ENCODE measurements at places on chromosomes 7 and 10.

DNA sequence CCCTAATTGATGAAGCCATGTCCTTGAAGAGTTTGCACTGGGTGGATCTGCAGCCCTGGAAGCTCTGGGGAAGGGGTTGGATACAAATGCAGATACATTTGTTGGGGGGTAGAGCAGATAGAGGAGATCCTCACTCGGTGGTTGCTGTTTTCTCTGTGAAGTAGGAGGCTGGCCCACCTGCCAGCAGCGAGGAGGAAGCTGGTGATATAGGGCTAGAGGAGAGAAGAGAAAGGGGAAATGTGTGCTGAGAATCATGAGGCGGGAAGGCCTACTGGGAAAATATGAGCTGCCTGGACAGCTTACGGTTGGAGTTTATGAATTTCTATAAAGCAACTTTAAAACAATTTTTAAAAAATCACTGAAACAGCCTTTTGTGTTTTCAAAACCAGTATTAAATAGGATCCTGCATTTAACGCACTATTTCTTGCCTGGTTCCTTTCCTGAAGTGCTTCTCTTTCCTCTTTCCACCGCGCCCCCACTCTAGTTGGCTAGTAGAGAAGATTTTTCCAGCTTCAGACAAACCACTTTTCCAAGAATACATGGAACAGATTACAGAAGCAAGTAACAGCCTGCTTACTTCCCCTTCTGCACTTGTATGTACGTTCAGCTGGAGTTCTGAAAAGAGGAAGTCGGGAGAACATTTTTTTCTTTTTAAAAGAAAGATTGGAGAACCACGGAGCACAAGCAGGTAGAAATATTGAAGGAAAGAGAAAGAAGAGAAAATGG is 100.6 kb upstream of the GLCCI1 start:
- DNase-seq: no peak

GRCh38 chr7:149459540-149460452 is 1.1 kb downstream of the ZNF777 start:
- no peak for DNase-seq

- no peak for DNase-seq
Observed at GRCh38 chr7:985915-986741, 3.1 kb downstream of the CYP2W1 start.

- no peak for DNase-seq
Observed at GRCh38 chr7:100066953-100067352, 14.6 kb downstream of the ZNF3 start.

- DNase-seq: no peak
Observed at GRCh38 chr7:106704000-106704840, 43.3 kb upstream of the CCDC71L start.

DNA sequence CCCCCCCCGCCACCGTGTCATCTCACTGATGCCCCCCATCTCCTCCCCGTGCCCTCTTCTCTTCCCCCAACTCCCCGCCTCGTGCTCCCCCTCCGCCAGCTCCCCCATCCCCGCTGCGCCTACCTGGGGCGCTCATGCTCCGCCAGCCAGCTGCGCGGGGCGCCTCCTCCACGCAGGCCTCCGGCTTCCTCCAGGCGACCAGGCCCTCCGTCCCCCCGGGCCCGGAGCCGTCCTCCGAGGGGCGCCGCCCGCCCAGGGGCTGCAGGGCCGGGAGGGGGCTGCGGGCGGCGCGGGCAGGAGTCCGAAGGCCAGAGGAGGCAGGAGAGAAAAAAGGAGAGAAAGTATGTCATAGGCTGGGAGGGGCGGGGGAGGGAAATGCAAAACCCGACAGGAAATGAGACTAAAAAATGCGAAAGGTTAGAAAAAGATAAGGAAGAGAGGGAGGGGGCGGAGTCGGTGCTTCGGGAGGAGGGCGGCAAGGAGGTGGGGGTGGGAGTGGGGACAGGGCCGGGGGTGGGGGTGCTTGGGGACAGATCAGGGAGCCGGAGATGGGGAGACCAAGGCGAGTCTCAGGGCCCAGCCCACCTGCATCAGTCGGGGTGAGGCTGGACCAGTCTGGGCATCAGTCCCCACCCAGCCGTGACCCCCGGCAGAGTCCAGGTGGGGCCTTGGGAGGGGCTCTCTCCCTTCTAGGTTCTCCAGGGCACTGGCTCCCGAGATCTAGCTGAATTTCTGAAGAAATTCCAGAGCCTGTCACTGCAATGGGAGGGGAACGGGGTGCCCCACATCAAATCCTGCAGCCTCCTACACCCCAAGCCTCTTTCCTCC is at the start of gene CARD11:
Gene CARD11 (minus strand): TSS at position 324 of the 828 bp plus-strand sequence. CDS start 85,361 bp downstream, outside the sequence.
- no peak for DNase-seq

DNA sequence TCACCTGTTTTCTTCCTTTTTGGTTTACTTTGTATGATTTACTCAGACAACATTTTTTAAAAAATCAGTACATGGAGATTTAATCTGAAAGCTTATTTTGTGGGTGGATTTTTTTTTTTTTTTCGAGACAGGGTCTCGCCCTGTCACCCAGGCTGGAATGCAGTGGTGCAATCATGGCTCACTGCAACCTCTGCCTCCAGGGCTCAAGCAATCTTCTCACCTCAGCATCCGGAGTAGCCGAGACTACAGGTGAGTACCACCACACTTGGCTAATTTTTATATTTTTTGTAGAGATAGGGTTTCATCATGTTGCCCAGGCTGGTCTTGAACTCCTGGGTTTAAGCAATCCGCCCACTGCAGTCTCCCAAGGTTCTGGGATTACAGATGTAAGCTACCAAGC is 2.5 kb downstream of the GSTO1 start:
- no peak for DNase-seq

- DNase-seq: no peak
Observed at GRCh38 chr10:52906046-52906445, 133.5 kb upstream of the MBL2 start.

- no peak for DNase-seq
Observed at GRCh38 chr10:131934769-131935168, 34.0 kb downstream of the PPP2R2D start.

Measured in BJ (cell line).